ENCODE measurements at places on chromosomes 2 and 18.

- no peak for DNase-seq
Observed at GRCh38 chr2:50957896-50958295, 74.0 kb downstream of the NRXN1 start.

DNA sequence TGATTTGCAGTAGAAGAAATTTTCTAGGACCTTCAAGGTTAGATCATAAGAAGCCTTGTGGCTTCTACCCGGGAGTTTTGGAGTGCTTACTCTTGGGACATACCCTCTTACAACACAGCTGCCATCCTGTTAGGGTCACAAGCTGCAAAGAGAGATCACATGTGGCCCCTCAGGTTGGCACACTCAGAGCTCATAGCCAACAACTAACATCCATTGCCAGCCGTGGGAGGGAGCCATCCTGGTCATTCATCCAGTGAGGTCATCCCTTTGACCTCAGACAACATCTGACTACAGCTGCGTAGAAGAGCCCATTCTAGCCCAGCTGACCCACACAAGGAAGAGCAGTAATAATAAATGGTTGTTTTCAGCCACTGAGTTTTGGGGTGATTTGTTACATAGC, 76.9 kb upstream of the NABP1 start:
- no peak for DNase-seq

DNA sequence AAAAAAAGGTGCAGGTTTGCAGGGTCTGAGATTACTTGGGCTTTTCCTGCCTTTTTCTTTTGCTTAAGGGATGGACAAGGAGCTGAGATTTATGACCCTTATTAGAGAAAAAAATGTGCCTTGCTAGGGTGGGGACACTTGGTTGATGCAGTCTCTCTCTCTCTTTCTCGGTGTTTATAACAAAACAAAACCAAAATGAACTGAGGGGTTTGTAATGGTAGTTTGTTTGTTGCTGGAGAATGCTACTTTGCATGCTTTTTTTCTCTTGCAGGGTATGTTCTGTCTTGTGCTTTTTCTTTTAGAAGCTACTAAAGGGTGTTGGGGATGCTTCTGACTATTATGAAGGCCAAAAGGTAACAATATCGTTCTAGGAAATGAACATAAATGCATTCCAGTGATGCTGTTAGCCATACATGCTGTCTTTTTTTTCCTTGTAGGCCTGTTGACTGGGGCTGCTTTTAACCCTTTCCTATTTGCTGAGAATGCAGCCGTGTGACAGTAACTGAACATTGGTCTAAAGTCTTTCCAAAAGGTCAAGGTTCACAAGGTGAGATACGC, 435 bp downstream of the ZNF532 start:
- DNase-seq, result no peak

DNA sequence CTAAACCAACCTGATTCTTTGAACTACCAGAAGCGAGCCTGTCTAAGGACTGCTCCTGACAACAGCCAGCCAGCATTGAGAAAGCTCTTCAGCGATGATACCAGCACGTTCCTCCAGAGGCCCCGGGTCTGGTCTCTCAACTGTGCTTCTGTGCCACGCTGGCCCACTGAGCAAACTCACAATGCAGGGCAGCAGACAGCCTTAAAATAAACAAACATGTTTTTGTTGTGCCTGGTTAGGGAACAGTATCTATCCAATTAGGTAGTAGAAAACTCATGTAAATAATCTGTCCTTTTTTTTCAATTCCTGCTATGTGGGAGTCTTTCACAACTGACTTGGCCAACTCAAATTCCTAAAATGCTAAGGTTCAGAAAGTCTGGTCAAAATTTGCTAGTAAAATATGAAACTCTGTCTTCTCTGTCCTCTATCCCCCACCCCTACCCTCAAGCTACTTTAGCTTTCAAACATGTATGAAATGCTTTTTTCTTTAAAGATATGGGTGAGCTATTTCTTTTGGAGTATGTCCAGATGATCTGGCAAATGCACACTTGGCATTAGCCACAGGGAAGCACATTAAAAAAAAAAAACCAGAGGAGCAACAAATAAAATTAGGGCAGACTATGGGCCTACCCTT, 21.4 kb upstream of the EML4 start:
- no peak for DNase-seq

DNA sequence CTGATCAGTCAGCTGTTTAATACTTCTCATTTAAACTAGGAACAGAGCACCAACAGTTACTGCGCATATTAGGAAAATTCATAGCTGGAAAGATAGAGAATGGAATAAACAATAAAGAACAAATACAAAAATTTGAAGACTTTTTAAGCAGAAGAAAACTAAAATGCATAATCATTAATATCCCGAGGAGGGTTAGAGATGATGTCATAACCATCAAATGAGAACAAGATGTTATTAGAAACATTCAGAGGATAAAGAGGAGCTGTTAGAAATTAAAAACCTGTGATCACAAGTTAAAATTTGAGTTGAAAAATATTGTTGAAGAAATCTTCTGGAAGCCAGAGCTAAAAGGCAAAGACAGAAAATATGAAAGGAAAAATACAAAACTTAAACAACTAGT, 54.0 kb upstream of the ALKAL2 start:
- no peak for DNase-seq

DNA sequence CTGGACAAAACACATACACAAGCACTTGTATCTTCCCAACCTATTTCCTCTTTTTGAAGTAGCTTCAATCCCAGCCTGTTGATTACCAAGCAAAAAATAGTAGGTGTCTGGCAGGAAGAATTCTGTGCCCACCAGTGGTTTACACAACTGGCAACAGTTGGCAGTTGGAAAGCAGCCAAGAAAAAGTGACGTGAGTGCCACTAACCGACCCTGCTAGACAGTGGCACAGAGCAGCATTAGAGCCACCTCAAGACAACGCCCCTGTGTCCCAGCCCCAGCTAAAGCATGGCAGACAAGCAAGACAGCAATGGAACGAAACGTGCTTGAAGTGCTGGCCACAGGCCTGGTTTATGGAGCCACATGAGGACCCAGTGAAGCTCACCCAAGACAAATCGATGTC, 379.6 kb downstream of the FBXO15 start:
- DNase-seq, result no peak

DNA sequence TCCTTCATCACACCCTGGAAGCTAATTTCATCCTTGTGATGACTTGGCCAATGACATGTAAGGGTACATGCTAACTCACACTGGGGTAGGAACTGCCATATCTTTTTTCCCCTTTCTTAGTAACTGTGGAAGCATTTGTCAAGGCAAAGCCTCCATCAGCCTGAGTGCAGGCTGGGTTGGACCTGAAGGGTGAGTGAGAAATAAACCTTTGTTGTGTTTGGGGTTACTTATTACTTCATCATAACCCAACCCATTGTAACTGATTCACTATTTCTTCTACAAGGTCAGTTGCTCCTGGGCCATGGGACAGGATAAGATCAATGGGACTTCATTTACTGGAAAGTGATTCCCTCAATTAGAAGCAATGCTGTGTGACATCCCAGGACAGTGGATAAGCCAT, 108.4 kb downstream of the COL6A3 start:
- no peak for DNase-seq

GRCh38 chr2:112480530-112481049, 1.4 kb upstream of the TTL start:
- no peak for DNase-seq

GRCh38 chr2:112993831-112994230, 11.4 kb upstream of the IL36A start:
- no peak for DNase-seq

GRCh38 chr2:232551250-232551638, 755 bp downstream of the EIF4E2 start:
- DNase-seq, result no peak

DNA sequence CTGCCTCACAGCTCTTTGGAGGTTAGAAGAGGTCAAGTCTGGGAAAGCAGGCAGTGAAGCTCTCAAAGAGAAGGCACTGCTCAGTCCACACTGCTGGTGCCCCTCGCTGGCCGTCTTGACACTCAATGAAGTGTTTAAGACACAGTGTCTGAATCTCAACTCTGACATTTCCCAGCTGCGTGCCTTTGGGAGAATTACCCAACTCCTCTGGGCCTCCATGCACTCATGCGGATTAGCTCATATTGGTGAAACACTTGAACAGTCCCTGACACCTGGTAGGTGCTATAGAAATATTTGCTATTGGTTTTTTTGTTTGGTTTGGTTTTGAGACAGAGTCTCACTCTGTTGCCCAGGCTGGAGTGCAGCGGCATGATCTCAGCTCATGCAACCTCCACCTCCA, 281.0 kb downstream of the SRBD1 start:
- no peak for DNase-seq

DNA sequence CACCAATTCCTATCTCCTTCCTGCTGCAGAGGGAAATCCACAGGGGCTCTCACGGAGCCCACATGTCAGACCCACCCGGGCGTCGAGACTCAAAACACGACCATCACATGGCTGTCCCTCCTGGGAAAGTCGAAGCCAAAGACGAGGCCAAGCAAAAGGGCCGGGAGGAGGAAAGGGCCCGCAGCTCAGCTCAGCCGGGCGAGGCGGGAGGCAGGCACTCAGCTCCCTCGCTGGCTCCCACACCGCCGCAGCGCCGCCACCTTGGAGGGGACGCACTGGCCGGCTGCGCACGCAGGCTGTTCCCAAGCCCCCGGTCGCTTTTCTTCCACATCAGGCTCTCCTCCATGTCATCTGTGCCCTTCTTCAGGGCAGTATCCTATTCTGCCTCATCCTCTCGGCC, 130.4 kb downstream of the L3MBTL4 start:
- DNase-seq, result no peak

DNA sequence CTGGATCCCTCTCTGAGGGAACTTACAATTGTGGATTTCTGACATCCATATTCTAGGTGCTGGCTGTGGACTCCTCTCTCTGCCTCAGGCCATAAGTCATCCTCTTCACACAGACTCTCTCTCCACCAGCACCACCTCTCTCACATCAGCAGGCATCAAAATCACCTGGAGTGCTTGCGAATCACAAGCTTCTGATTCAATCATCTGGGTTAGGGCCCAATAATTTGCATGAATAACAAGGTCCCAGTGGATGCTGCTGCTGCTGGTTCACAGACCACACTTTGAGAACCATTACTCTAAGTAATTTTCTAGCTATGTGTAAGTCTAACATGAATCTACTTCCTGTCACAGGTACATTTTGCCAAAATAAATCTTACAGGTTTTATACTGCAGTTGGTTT, 214.9 kb downstream of the DSEL start:
- DNase-seq, result no peak

- no peak for DNase-seq
Observed at GRCh38 chr2:102782933-102783332, 21.1 kb downstream of the TMEM182 start.

- no peak for DNase-seq
Observed at GRCh38 chr2:240948905-240949790, 43.0 kb downstream of the CROCC2 start.

DNA sequence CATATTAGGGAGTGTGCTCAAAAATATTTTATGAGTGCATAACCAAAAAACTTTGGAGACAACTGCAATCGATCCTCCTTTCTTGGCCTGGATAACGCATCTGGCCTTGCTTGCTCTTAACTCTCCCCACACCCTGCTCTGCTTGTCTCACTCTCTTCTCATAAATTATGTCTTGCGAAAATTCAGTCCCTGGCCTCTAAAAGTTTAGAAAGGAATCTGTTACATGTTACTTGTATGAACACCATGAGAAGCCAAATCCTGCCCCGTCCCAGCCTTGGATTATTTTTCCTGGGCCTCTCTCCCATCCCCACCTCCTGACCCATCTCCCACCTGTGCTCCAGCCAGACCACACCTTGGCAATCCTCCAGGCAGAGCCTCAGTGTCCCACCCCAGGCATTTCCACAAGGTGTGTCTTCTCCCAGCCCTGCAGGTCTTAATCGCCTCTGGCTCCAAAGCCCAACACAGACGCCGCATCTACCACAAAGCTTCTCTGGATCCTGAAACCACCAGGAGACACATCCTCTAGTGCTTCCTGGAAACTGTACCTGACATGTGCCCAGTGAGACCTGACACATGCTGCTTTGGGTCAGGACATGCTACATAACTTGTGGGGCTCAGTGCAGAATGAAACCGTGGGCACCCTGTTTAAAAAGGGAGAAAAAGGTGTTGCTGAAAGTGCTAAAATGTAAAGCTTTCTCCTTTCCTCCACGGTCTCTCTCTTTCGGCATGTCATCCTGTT, 99.6 kb upstream of the ST3GAL5 start:
- DNase-seq, result no peak

DNA sequence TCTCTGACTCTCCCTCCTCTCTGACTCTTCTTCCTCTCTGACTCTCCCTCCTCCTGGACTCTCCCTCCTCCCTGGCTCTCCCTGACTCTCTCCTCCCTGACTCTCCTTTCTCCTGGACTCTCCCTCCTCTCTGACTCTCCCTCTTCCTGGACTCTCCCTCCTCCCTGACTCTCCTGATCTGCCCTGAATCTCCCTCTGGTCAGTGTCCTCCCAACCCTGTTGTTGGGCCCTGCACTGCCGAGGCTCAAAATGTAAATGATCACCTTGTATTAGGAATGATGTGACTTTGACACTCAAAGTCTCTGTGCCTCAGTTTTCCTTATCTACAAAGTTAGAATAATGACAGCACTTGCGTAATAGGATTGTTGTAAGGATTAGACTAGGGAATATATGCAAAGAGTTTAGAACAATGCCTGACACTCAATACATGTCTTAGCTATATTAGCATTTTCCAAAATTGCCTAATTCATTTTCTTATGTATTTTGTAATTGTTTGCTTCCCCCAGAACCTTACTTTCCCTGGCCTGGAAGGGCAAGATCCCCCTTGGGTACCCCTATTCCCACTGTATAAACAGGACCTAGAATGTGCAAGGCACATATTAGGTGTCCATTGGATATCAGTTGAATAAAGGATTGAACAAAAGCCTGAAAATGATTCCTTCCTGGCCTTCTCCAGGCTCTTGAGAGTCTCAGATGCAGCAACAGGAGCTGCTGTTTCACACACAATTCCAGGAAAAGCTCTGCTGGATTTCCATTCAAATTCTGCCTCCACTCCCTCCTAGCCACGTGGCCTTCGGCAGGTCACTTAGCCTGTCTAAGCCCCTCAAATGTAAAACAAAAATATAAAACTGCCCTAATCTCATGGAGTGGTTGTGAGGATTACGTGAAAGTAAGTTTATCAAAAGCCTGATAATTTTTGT, 170.1 kb downstream of the INHBB start:
- DNase-seq, result no peak

DNA sequence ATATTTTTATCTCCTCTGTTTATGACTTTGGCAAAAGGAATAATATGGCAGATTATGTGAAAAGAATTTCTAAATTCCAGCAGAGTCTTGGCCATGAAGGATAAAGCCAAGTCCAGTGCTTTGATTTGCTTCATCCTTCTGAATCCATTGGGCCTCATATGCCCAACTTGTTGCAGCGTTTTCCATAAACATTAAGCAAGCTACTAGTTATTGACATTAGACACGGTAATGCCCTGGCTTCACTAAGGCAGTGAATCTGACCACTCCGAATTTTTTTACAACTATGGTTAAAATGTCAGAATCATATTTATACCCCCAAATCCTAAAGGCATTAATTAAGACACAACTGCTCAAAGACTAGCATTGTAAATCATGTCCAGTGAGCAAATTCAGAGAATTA, 79.8 kb downstream of the MAPRE2 start:
- no peak for DNase-seq

GRCh38 chr2:216665242-216665641, 30.1 kb downstream of the IGFBP5 start:
- DNase-seq, result no peak

- DNase-seq, result no peak
Observed at GRCh38 chr2:74704216-74704615, 50.2 kb downstream of the SEMA4F start.

GRCh38 chr2:102060792-102061191, 69.0 kb downstream of the IL1R2 start:
- no peak for DNase-seq
